Lower lobe of right lung (tissue), 2 donors: ENCODE measurements at places on chromosomes 5 and 9. TPM values are rescaled to one million over a fixed set of nuclear protein-coding genes. Genes with fewer than 3 reads are reported as not detected.

IRX1 gene
- total RNA-seq, result 6.0 TPM

OTP gene
- not detected for total RNA-seq

DNA sequence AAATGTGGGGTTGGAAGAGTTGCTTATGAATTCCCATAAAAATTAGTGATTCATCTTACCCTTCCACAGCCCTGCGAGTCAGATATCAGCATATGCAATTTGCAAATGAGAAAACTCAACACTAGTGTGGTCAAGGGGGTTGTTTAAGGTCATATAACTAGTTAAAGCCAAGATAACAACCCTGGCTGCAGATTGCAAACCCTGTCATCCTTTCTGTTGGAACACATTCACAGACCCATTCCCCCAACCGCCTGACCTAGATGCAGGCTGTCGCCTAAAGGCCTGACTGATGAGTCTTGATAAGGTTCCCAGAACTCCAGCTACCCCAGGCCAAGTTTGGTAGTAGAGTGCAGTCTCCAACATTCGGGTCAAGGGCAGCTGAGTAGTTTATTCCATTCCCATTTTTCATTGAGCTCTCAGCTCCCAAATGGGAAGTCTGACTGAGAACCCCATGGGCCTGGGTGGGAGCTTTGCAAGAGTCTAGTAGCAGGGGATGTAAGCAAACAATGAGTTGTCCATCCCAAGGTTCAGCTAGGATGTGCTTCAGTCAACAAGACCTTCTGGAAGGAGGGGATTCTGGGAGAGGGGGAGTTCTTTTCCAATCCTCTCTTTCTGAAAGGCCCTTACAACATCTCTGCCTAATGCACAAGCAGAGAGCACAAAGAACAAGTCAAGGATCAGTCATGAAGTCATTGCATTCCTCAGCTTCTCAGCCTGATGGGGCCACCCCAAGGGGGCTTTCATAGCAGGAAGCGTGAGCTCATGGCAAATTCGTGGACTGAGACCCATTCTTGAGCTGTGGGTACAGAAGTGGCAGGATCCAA lies 40.3 kb downstream of the ADAM19 start:
- H3K4me3 ChIP-seq, result no peak overlapping the region
- DNase-seq, result no peak
- H3K36me3 ChIP-seq, result no peaks in the 10 kb centered on the region
- H3K27ac ChIP-seq, result peak overlapping the region; percentile 7
- H3K27me3 ChIP-seq, result no peaks in the 10 kb centered on the region
- peaks cover 9% of the 10 kb centered on the region for H3K4me1 ChIP-seq

- H3K4me3 ChIP-seq, result no peak overlapping the region
- no peaks in the 10 kb centered on the region for H3K36me3 ChIP-seq
- no peak for DNase-seq
- no peaks in the 10 kb centered on the region for H3K4me1 ChIP-seq
Measured at GRCh38 chr9:5264219-5264595, 33.0 kb downstream of the INSL4 start.

DNA sequence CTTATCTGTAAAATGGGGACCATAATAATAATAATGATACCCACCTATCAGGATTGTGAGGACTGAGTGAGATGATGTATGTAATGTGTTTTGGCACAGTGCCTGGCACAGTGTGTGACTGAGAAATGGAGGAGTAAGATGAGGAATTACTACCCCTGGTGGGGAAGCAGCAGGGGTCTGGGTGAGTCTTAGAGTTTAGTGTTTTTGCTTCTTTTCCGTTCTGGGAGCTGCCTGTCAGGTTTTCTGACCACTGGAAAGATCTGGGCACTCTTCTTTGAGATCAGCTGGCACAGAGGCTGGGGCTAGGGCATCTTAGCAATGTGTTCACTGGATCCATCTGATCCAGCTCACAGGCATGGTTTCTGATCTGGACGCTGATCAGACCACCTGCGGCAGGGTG lies 8.5 kb downstream of the LCP2 start:
- H3K4me1 ChIP-seq, result peaks cover 60% of the 10 kb centered on the region
- DNase-seq, result no peak
- H3K27ac ChIP-seq, result no peak overlapping the region
- H3K36me3 ChIP-seq, result peaks cover 71% of the 10 kb centered on the region

GRCh38 chr5:42621242-42621641 lies 135.4 kb upstream of the CCDC152 start:
- no peaks in the 10 kb centered on the region for H3K36me3 ChIP-seq
- H3K27ac ChIP-seq, result peak overlapping the region; percentile 14
- peaks cover 19% of the 10 kb centered on the region for H3K4me1 ChIP-seq
- H3K27me3 ChIP-seq, result no peaks in the 10 kb centered on the region

- no peaks in the 10 kb centered on the region for H3K4me1 ChIP-seq
- H3K27me3 ChIP-seq, result no peaks in the 10 kb centered on the region
- no peak overlapping the region for H3K4me3 ChIP-seq
- no peaks in the 10 kb centered on the region for H3K36me3 ChIP-seq
- no peak for DNase-seq
- H3K27ac ChIP-seq, result no peak overlapping the region
Measured at GRCh38 chr9:9631284-9631683, 981.5 kb downstream of the PTPRD start.
